ENCODE measurements at places on chromosomes 7 and 10.

- no peak for DNase-seq
Measured at GRCh38 chr7:110987127-110987693, 103.7 kb upstream of the LRRN3 start.

DNA sequence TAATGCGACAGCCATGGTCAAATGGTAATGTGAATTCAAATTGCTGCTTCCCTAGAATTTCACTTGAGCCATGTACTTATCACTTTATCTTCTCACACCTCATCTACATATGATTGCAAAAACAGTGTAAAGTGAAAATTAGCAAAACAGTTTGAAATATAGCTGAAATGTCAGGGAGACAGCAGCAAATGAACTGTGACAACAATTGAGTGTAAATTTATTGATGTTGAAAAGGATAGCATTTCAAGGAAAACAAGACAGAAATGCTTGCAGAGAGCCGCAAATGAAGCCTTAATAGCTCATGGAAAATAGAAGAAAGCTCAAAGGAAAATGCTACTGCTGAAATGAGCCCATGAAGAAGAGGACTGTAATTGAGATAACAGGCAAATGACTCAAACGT, 516.2 kb upstream of the POT1 start:
- no peak for DNase-seq

DNA sequence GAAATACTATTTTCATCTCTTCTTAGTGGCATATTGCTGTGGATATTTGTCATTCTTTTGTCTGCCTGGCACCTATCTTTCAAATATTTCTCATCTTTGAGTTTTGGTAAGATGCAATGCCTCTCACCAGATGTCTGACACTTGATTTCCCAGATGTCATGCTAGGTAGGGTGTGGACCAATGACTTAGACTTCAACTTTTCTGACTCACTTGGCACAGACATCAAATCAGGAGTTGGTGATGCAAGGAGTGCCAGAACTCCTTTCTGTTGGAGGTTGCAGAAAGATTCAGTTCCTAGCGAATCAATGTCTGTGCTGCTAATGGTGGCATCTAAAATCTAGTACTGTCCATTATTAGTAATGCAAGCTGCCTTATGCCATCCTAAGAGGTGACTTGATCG, 216.9 kb upstream of the FERD3L start:
- no peak for DNase-seq

DNA sequence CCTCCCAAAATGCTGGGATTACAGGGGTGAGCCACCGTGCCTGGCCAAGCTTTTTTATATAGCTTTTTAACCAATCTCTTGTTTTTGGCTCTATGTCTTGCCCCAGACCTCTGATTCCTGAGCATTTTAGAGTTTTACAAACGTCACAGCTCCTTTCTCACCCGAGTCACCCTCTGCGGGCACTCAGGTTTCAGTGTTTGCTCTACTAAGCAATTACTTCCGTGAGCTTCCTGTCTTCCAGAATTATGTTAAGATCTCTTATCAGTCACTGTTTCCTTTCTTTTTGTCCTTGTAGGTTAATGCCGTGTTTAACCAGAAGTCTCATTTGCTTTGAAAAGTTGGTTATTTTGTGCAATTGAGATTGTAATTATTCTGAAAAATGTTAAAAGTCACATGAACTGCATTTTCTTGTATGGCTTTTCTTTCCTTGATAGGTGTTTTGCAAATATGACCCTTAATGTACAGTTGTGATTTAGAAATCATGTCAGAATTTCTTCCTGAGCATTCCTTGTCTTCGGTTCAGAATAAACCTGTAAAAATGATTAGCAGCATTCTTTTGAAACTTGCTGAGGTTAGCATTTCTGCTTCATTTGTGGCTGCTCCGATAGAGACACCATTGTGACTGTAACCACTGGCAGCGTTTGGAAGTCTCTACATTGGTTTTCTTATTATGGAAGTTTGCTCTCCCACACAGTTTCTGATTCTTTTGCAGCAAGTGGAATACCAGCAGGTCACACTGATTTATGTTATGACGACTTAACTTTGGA, 4.5 kb upstream of the HKDC1 start:
- DNase-seq, result no peak

DNA sequence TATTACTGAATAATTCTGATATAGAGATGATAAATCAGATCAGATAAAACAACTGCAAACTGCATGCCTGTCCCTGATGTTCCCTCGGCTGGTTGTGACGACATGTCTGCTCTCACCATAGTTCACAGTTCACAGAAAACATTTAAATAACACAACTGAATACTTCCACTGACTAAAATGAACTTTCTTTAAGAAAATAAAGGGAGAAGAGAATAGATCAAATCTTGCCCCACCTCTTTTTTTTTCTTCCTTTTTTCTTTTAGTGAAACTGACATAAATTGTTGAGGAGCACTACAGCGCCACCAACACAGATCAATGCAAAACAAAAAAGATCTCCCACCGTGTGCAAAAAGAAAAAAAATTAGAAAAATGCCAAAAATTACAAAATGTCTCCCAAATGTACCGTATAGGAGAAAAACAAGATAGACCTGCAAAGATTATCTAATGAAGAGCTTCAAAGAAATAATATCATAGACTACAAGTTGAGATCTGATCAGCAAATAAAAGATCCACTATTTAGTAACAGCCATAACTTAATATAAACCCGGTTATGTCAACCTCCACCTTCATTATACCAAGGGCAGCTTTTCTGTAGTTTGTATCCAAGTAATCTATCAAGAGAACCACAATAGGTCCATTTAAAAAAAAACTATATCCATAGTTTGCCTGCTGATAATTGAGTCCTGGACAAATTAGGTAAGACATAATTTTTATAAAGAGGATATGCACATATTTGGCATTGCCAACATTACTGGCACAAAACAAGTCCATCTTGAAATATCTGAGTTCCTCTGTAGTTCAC, 30.7 kb upstream of the EPC1 start:
- DNase-seq, result peak; percentile 65

DNA sequence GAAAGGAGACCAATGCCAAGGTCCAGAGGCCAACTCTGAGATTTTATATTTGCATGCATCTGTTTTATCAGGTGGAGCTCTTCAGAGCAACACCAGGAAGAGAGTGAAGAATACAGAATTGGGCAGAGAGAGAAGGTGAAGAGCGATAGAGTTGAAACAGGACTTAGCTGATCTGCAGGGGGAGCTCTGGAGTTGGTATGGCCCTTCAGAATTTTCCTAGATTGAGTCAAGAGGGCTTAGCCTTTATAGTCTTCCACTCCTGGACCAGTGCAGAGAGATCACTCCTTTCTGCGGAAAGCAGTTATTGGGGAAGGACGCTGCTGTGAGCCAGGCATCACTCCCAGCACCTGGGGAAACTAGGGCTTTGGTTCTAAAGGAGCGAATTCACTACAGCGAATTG, 105.0 kb upstream of the DGKB start:
- DNase-seq, result no peak

- no peak for DNase-seq
Measured at GRCh38 chr7:2775376-2775775, 68.7 kb downstream of the GNA12 start.

DNA sequence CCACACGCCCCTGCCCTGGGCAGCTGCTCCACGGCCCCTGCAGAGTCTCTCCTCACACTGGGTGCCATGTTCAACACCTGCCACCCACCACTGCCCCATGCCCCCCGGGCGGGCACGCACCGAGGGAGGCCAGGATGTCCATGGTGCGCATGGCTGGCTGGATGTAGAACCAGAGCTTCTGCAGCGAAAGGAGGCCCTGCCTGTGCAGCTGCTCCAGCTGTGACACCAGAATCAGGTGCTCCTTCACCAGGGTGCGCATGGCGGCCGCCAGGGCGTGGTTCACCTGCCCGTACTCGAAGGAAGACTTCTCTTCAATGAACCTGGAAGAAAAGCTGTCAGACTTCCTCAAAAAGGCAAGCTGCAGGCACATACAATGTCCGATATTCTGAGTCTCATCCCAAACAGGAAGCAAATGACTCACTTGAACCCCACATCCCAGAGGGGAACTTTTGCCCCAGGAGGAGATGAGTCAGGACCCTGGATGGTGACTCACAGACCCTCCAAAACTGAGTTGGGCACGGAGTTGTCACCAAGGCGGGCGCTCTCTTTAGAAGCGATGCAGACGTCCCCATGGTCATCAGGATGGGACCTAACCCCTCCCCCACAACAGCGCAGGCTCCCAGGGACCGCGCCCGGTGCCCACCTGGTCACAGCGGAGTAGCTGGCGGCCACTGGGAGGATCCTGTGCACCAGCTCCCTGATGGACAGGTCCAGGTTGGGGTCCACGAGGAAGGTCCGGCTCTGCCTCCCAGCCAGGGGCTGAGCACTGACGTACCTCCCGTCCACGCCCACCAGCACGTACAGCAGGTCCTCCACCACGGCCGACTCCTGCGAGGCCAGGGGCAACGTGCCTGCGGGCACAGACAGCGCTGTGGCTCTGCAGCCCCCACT, 15.5 kb downstream of the TUBGCP2 start:
- DNase-seq, result no peak

GRCh38 chr10:81036257-81036656, 498.6 kb downstream of the SH2D4B start:
- DNase-seq, result no peak

DNA sequence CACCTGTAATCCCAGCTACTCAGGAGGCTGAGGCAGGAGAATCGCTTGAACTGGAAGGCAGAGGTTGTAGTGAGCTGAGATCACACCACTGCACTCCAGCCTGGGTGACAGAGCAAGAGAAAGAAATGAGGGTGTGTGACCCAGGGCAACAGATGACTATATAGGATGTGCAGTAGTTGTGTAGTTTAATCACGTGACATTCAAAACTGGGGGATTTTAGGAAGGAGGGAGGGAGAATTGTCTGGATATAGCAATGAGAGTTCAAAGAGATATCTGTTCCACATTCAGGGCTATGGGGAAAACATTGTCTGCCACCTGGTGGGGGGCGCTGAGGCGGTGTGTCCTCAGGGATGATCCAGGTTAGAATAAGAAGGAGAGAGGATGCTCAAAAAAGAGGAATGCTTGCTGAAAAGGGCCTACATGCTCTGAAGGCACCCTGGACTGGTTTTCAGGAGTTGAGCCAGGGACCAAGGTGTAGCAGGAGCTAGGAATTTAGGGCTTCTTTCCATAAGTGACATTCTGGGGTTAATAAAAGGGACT, 7.8 kb upstream of the ZYX start:
- DNase-seq, result no peak

- no peak for DNase-seq
Measured at GRCh38 chr7:132061937-132062336, 505.5 kb upstream of the PODXL start.

GRCh38 chr10:4733150-4733842, 92.7 kb upstream of the AKR1E2 start:
- DNase-seq, result no peak

DNA sequence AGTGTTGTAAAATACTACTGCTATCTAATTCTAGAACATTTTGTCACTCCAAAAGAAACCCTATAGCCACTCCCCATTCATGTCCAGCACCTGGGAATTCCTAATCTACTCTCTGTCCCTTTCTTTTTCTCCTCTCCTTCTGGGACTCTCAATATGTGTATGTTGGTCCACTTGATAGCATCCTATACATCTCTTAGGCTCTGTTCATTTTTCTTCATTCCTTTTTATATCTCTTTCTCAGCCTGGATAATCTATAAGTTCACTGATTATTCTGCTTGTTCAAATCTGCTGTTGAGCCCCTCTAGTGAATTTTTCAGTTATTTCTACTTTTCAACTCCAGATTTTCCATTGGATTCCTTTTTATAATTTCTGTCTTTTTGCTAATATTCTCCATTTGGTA, 108.6 kb downstream of the CCDC3 start:
- no peak for DNase-seq

DNA sequence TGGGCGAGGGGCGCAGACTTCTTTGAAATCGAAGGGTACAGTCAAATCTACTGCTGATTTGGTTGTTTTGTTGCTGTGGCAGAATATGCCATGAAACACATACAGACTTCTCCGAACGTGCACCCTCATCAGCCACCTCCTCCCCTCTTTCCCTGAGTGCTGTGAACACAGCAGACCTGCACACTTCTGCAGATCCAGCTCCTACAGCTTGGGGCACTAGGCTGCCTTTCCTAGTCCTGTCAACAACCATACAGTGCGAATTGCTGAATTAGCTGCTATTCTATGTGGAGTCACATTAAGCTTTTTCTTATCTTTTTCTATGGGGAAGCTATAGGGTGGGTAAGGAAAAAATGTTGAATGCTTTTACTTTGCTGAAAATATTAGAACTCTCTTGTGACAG, 57.5 kb downstream of the COL17A1 start:
- no peak for DNase-seq

GRCh38 chr10:12872577-12872976, 128.9 kb downstream of the CCDC3 start:
- no peak for DNase-seq

GRCh38 chr7:112505495-112505894, 24.7 kb downstream of the LSMEM1 start:
- no peak for DNase-seq

DNA sequence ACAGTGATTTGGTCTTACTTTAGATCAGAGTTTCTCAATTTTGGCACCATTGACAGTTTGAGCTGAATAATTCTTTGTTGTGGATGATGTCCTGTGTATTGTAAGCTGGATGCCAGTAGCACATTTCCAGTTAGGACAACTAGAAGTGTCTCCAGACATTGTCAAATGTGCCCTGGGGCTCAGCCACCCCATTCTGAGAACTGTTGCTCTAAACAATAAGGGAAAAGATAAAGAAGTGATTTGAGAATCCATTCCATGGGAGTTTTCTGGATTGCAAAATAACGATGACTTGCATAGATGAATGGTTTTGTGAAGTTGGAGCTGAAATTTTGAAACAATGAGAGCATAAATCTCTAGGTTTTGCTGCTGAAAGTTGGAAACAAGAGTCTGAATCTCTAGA, 44.6 kb downstream of the NUP205 start:
- no peak for DNase-seq

DNA sequence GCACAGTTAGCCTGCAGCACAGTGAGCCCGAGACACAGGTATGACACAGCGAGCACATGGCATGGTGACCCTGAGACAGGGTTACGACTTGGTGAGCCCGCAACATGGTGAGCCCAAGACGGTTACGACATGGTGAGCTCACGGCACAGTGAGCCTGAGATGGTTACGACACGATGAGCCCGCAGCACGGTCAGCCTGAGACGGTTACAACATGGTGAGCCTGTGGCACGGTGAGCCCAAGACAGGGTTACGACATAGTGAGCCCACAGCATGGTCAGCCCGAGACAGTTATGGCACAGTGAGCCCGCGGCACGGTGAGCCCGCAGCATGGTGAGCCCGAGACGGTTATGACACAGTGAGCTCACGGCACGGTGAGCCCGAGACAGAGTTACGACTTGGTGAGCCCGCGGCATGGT, 156.1 kb downstream of the MAD1L1 start:
- DNase-seq, result no peak

GRCh38 chr10:123804716-123805115, 86.9 kb downstream of the CPXM2 start:
- DNase-seq, result no peak

GRCh38 chr10:62243647-62243997, 25.0 kb downstream of the RTKN2 start:
- DNase-seq, result no peak

- DNase-seq, result no peak
Measured at GRCh38 chr7:91847231-91847630, 33.3 kb downstream of the MTERF1 start.

DNA sequence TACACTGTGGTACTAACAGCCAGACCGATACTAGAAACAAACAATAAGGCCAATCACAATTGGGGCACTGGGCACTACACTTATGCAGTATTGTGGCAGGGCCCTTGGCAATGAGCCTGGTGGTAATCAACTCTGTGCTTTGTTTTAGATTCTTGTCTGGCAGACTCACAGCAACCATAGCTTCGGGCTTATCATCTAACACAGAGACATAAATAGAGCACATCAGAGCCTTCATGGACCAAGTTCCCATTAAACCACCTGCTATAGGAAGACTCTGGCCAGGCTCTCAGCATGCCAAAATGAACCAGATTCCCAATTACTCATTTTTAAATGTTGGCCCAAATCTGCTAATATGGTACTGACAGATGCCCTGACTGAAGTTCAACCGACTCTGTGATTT, 218.6 kb downstream of the DGKI start:
- DNase-seq, result no peak
